ENCODE measurements at places on chromosomes 6 and 20. TPM values are rescaled to one million over a fixed set of nuclear protein-coding genes. Genes with fewer than 3 reads are reported as not detected.

DNA sequence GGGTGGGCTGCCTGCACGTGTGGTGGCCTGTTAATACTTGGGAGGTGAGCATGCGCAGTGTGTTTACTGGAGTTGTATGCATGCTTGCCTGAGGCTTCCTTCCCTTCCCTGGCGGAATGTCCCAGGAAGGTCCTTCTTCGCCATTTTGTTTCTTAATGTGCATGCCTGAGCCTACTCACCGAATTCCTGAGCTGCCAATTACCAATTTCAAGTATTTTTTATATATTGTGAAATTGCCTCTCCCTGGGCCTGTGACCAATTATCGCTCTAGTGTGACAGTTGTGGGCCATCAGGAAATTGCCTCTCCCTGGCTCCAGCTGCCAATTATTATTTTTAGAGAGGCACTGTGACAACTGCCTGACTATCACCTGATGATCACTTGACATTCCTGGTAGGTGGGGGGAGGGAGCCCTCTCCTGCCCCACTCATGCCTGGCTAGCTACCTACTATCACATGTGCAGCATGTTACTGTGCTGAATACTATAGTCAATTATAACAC lies 70.0 kb downstream of the FAM50B start:
- peak; percentile 23 for DNase-seq

DNA sequence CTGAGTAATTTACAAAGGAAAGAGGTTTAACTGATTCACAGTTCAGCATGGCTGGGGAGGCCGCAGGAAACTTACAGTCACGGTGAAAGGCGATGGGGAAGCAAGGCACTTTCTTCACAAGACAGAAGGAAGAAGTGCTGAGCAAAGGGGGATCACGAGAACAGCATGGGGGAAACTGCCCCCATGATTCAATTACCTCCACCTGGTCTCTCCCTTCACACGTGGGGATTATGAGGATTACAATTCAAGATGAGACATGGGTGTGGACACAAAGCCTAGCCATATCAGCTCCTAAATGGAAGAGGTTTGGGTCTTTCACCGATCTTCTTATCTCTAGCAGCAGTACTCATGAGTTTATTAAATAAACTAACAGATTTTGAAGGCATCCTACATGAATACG lies 152.9 kb upstream of the RUNX2 start:
- no peak for DNase-seq

DNA sequence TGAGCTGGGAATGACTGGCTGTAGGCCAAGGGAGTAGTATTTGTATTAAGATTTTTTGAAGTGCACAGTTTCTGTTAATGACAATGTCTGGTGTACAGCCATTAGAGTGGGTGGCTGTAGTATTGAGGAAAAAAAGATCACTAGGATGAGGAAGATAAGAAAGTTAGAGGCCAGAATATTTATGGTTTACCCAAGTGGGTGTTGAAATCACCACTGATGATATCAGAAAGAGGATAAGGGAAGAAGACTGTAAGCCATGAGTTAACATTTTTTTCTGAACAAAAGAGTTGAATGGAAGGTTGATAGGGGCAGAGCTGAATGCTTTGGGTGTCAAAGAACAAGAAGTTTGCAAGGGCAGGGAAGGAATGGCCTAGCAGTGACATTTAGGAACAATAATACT lies 104.7 kb downstream of the PRDM13 start:
- no peak for DNase-seq

- DNase-seq = no peak
These were observed 52.1 kb upstream of the FBXO30 start for GRCh38 chr6:145866456-145867396.

DNA sequence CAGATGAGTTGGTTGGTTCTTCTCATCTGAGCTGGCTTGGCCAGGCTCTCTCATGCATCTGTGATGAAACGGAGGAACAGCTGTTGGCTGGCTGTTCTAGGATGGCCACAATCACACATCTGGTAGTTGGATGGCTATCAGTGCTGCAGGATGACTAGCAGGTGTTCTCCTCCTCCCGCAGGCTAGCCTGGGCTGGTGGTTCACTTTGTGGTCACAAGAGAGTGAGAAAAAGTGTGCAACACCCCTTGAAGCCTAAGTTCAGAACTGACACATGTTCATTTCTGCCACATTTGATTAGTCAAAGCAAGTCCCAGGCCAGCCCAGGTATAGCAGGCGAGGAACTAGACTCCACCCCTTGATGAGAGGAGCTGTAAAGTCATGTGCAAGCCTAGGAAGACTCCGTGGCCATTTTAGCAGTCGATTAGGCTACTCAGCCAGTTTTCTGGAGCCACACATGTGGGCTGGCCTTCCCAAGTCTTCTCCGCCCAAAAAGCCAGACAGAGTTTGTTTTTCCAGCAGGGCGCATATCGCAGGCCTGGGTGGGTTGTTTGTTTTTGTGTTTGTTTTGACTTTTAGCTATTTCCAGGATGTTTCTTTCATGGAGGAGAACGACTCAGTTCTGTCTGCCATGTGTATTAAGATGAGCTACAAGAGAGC lies 120.8 kb downstream of the ISM1 start:
- DNase-seq = no peak

GRCh38 chr20:53926428-53927028 lies 143.9 kb downstream of the BCAS1 start:
- DNase-seq = peak; percentile 99

DNA sequence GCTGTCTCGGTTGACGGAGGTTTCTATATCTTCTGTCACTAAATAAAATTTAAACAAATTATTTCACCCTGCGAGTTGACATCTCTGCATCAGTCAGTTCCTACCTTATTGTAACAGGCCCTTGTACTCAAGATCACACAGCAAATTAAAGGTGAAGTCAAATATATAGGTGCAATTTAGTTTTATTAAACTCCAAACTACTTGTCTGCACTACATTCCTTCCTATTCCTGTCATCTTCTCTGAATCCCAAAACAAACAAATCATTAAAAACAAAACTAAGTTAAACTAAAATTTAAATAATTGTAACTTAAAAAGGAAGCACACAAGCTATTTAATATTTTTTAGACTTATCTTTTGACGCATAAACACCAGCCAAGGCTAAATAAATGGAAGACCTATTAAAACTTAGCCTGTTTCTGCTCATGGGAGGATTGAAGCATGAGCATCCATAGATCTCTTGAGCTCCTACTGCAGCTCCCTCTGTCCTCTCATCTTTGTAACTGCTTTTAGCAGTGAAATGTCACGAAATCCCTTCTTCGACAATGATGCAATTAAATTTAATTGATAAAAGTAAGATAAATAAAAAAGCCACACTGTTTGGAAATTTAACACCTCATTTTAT lies 1152.3 kb upstream of the GJE1 start:
- DNase-seq = no peak

DNA sequence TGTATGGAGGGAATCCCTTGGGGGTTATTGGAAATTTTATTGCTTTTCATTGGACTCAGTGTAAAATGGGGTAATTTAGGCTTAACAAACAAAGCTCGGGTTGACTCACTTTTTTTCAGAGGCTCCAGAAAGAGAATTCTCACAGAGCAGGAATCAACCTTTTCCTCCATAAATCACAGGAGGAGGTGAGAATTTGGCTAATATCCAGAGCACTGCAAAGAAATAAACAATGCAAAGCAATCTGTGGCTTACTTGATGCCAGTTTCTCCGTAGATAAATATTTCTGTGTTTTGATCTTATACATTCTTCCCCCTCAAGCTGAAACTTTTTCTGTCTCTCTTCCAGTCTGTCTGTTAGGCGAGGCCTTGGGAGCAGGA lies 176.6 kb downstream of the TSHZ2 start:
- DNase-seq = no peak

GRCh38 chr20:41175727-41176330 lies 38.5 kb downstream of the PLCG1 start:
- no peak for DNase-seq

GRCh38 chr20:13817342-13817741 lies 32.5 kb downstream of the NDUFAF5 start:
- DNase-seq = no peak

Gene MANEA
- 12.2 TPM for total RNA-seq

Gene TRAM2
- total RNA-seq = 9.8 TPM

Gene DZANK1
- 2.7 TPM for total RNA-seq

Gene RAMACL
- total RNA-seq = 0.83 TPM

All from mammary epithelial cell (primary cell).